ENCODE measurements at places on chromosomes 12 and 14.
A peak's percentile ranks its signal among the peaks of the same experiment; 100 is the strongest.

- no peak for DNase-seq
Measured at GRCh38 chr12:1993871-1994371, 10.3 kb downstream of the DCP1B start.

- peak; percentile 30 for DNase-seq
Measured at GRCh38 chr12:102509123-102509626, 28.8 kb upstream of the IGF1 start.

DNA sequence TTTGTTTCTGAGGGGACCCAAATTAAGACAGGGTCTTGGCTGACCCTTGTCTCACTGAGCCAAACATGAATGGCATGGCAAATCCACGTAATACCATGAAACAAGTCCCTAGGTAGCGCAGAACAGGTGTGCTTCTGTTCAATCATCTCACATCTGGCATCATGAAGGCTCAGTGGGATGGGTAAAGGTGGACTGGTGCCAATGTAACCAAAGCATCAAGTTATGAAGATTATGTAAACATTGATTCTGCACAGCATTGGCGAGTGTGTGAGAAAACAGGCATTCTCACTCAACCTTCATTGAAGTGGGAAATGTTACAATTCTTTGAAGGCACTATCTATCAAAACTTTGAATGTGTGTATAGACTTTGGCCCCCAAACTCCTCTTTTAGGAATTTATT lies 41.9 kb downstream of the PTGER2 start:
- no peak for DNase-seq

GRCh38 chr14:29926701-29927375 lies 809 bp downstream of the PRKD1 start:
- peak; percentile 62 for DNase-seq

- no peak for DNase-seq
Measured at GRCh38 chr12:21379218-21379617, 6.5 kb downstream of the IAPP start.

- no peak for DNase-seq
Measured at GRCh38 chr14:102659797-102660196, 67.3 kb downstream of the RCOR1 start.

GRCh38 chr14:77306851-77307496 lies 13.7 kb downstream of the POMT2 start:
- DNase-seq, result peak; percentile 79

GRCh38 chr12:106096376-106096775 lies 42.4 kb downstream of the NUAK1 start:
- peak; percentile 55 for DNase-seq

GRCh38 chr12:106303202-106303820 lies 778 bp downstream of the TCP11L2 start:
- peak; percentile 93 for DNase-seq

DNA sequence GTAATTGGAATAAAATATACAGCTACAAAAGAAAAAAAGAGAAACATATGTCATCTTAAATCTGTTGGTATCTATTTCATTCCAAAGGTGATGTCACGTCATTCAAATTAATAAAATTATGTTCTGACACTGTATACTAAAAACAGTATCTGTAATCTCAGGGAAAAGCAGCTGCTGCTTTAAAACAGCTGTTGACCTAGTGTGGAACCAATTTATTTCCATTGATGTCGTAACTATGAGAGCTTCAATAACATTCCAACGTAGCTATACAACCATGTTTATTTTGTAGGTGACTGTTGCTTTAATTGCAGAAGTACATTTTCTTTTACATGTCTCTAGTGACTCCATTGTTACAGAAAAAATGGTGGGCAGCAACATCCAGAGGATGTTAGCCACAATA lies 571.7 kb downstream of the RPS29 start:
- no peak for DNase-seq

DNA sequence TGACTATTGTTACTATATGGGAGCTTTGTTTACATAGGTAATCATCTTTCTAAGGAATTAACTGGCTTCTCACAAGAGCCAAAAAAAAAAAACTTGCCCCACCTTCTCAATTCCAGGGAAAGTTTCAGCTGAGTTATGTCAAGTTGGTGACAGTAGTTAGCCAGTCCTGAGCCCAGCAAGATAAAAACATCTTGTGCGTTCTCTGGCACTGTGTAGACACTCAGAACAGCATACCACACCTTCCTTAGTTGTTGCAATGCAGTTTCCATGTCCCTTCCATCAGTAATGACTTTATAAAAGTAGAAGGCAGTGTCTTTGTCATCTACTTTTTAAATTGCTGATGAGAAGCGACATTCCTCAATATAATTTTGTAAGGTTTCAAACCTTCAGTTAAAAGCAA lies 50.2 kb downstream of the PTPN21 start:
- DNase-seq, result no peak

GRCh38 chr12:46628176-46628575 lies 197.6 kb downstream of the SLC38A4 start:
- DNase-seq, result no peak

DNA sequence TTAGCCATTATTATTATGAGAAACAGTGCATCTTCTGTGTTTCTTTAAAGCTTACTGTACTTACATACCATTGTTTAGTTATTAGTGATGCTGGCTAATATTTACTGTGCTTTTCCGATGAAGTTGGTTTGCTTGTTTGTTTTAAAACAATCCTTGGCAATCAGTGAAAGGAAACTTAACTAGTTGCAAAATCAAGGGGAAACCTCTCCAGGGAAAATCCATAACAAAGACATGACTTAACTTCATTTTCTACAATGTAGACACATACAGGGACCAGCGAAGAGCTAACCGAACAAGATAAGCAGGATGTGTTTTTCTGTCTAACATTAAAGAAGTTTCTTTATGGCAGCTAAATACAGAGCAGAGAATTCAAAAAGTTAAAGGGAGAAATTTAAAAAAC lies 102.5 kb upstream of the PARP11 start:
- no peak for DNase-seq

GRCh38 chr12:22408610-22409376 lies 74.3 kb upstream of the ST8SIA1 start:
- DNase-seq, result peak; percentile 39

Data from femur (tissue), 1 donor.